ENCODE measurements at places on chromosomes 11 and 22.
A peak's percentile ranks its signal among the peaks of the same experiment; 100 is the strongest.

DNA sequence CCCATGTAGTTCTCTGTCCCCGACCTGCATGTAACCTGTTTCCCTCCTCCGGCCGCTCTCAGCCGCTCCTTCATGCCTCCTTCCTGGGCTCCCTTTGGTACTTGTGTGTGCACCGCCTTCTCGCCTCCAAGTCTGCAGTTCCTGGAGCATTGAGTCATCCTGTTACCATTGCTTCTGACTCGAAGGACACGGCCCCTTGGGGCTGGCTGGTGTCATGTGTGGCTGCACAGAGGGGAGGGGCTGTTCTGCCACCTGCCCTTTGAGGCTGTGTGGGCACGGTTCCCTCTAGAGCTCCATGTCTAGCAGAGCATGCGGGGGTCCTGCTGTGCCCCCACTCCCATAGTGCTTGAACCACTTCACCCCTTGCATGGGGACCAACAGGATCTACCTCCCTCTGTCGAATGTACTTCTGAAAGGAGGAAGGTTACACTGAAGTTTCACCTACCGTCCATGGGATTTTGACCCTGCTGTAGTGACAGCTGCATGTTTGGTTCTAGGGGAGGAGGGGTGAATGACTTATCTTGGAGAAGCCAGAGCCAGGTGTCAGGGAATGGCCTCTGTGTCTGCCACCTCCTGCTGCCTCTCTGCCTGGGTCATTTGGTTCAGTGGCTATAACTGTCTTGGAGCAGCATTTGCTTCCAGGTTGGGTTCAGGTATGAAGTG is 39.6 kb downstream of the BCR start:
- DNase-seq = peak; percentile 78

DNA sequence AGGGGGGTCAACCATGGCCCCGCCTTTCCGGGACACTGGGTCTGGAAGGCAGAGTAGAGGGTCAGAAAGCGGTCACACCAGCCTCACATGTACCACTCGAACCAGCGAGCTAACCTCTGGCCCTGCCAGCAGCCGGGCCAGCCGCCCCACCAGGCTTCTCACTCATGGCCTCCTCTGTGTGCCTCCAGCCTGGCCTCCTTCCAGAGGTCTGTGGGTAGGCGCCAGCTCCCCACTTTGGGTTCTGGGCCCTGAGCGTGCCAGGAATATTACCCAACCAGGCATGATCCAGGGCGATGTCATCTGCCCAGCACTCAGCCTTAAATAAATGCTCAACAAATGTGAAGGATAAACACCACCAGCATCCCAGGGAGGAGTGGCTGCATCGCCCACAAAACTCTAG is 5.8 kb downstream of the SCUBE1 start:
- DNase-seq = peak; percentile 53

GRCh38 chr22:40758390-40758789 is 60.8 kb downstream of the SLC25A17 start:
- no peak for DNase-seq

DNA sequence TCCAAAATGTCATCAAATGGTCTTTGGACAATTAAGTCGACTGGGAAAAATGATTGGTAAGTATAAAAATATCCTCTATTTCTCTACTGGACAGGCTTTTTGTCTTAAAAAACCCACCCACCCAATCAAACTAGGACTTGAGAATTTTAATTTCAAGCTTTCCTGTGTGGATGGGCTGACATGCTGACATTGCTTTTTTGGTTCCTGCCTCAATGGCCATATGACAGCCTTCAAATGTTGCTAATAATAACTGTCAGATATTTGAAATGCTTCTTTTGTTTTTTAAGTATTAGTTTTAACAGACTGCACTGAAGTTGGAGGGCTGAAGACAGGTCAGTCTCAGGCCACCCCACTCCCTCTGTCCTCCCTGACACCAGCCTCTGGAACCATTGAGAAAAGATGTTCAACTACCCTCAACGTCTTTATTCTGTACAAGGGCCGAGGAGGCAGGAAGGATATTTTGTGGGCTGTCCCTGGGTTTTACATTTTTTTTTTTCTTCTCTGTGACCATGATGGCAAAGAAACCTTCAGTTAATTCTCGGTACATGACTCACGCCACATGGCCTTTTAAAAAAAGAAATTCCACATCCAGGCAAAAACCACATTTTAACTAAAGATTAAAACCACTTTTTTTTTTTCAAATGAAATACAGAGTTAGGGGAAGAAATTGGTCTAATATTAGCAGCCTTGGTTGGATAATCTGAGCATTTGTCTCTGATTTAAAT is 130.4 kb downstream of the SLC1A2 start:
- peak; percentile 71 for DNase-seq

DNA sequence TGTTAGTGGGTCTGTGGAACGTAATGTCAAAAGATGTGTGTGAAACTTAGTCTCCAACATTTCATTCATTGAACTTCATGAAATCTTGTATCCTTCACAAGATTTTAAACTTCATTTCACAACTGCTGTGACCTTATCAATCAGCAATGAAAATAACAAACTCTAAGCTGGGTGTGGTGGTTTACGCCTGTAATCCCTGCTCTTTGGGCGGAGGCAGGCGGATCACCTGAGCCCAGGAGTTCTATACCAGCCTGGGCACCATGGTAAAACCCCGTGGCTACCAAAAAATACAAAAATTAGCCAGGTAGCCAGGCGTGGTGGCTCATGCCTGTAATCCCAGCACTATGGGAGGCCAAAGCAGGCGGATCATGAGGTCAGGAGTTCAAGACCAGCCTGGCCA is 5.1 kb downstream of the CHKA start:
- no peak for DNase-seq

DNA sequence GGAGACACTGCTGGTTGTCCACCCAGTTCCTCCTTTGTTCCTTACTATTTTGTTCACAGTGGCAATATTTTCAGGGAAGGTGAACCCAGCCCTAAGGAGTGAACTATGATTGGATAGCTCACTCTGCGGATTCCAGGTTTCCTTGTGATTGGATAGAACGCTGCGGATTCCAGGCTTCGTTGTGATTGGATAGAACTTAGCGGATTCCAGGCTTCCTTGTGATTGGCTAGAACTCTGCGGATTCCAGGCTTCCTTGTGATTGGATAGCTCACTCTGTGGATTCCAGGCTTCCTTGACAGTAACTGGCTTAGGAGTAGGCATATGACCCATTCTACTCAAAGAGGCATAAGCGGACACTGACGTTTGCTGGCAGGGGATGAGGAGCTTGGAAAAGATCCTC is 28.6 kb upstream of the ADA2 start:
- no peak for DNase-seq

- peak; percentile 31 for DNase-seq
Observed at GRCh38 chr11:35927682-35928081, 16.2 kb upstream of the LDLRAD3 start.

GRCh38 chr11:86706338-86707131 is 34.1 kb upstream of the ME3 start:
- no peak for DNase-seq
